BE2C (cell line): ENCODE measurements at places on chromosomes 16 and 17.

- no peak for DNase-seq
Measured at GRCh38 chr16:15854906-15855703, 1.7 kb downstream of the MYH11 start.

DNA sequence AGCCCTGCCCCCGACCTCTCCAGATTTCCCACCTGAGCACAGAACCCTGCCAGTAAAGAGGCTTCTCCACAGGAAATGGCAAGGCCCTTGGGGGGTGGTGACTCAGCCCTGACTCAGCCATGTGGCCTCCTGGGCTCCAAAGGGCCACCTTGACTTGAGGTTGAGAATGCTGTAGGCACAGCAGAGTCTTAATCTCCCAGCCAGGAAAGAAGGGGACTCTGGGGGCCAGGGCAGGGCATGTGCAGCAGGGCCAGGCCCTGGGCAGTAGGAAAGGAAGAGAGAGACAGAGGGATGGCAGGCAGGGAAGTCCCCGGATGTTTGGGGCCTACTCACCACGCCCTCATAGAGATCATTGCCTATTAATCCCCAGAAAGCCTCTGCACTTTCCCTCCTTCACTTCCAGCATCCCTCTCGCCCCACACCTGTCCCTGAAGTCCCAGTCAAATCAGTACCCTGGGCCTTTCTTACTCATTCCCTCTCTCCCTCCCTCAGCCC, 4.8 kb upstream of the ITGA3 start:
- no peak for DNase-seq

- DNase-seq = peak; percentile 85
Measured at GRCh38 chr17:78359997-78360370, at the start of gene SOCS3. Gene SOCS3 (minus strand): TSS chr17:78360077. CDS start chr17:78359095, 982 bp downstream.

DNA sequence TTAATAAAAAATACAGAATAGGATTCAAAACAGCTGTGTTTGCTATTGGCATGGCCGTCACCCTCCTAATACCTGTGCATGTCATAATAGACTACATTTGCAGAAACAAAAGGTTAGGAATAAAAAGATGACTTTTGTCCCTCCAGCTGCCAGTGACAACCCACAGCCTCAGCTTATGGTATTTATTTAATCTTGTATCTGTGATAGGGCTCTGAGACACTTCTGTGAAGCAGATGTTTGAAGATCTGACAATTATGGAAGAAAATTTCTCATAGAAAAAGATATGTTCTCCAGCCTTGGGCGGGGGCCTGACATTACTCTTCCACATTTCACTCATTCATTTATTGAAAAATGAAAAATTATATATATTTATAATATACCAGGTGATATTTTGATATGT, 62.2 kb downstream of the PITPNC1 start:
- no peak for DNase-seq

- DNase-seq = no peak
Measured at GRCh38 chr16:85917012-85917411, 18.1 kb downstream of the IRF8 start.
